RPMI7951 (cell line): ENCODE measurements at places on chromosomes 13 and 19. TPM values are rescaled to one million over a fixed set of nuclear protein-coding genes. Genes with fewer than 3 reads are reported as not detected.

Gene COX7A1
- total RNA-seq, result 6.1 and 7.0 TPM in 2 replicates

DNA sequence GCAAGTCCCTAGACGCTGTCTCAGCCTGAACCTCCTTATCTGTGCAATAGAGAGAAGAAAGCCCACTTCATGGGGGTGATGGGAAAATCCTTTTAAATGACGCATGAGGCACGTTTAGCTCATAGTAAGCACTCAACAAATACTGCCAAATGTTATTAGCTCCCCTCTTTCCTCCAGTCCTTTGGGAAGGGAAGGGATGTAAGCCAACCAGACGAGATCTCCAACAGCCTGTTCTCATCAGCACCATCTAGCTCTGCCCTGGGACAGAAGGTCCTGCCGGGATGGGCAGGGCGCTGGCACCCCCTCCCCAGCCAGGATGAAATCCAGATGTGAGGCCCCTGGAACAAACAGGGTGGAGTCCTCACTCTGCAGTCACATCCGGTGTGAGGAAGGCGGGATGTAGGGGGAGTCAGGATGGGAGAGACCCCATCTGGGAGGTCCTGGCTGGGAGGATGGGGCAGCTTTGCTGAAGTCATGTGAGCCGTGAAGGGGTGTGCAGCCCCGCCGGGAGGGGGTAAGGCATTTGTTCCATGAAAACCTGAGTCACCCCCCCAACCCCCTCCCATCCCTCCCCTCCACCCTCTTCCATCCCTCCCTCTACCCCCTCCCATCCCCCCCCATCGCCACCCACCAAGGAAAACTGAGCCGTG, 4.6 kb downstream of the S1PR2 start:
- DNase-seq, result no peak

GRCh38 chr13:75467040-75467728, 14.8 kb downstream of the TBC1D4 start:
- DNase-seq, result no peak

- no peak for DNase-seq
Observed at GRCh38 chr13:112854321-112854720, 114.7 kb upstream of the MCF2L start.

DNA sequence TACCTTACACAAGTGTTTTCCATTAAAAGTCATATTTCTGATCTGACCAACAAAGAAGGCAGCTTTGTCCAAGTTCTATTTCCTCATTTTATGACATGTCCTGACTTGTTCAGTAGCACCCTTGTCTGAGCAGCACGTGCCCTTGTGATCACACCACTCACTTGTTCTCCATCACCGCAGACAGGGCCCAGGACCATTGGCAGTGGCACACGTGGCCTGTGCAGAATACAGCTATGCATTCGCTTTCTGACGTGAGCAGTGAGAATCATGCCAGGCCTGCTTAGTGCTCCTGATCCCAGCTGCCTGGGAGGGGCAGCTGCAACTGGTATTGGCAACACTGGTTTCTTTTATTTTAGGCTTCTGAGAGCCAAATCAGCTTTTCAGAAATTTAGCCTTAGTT, 134.2 kb downstream of the FRY start:
- DNase-seq, result no peak

DNA sequence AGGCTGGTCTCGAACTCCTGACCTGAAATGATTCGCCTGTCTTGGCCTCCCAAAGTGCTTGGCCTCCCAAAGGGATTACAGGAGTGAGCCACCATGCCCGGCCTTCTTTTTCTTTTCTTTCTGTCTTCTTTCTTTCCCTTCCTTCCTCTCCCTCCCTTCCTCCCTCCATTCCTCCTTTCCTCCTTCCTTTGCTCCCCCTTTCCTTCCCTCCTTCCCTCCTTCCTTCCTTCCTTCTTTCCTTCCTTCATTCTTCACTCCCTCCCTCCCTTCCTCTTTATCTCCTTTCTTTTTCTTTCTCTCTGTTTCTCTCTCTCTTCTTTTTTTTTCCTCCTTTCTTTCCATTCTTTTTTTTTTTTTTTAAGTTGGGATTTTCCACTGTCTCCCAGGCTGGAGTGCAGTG, 12.1 kb downstream of the C3 start:
- no peak for DNase-seq

DNA sequence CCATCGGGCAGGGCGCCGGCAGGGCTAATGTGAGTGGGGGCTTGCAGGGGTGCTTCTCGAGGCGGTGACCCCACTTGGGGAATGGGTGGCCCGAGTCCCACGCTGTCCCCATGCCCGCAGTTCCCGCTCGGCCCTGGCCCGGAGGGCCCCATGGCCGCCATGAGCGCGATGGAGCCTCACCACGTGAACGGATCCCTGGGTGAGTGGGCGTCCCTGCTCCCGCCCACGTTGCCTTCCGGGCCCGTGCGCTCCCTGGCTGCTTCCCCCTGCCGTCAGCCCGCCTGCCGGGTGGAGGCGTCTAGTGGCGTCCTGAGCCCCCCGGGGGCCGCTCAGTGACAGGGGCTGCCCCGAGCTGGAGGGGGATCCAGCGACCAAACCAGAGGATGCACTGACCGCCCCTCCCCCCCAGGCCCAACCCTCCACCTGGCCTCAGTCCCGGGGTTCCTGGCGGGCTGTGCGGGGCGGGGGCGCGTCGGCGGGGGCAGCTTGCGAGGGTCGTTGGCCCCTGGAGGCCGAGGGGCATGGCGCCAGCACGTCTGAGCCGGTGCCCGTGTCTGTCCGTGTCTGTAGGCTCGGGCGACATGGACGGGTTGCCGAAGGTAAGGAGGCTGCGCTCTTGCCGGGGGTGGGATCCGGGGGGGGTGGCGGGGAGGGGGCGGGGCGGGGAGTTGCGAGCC, 4.8 kb downstream of the ISYNA1 start:
- DNase-seq, result no peak

GRCh38 chr13:107937848-107938247, 277.5 kb downstream of the LIG4 start:
- no peak for DNase-seq

DNA sequence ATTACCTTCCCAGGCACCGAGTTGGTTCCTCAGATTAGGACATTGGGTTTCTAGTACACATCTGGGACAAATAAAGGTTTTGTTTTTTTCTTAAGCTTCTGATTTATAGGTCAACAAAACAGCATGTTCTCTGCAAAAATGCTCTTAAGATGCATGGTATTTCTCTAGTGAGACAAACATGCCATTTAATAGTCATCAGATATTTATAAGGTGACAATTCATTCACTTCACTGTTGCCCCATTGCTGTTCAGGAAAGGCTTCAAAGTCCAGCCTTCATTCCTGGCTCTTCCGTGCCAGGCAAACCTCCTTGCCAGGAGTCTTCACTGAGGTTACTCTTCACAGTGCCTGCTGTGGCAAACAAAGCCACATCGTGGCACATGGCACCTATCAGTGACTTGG, 156.3 kb upstream of the FNDC3A start:
- no peak for DNase-seq

DNA sequence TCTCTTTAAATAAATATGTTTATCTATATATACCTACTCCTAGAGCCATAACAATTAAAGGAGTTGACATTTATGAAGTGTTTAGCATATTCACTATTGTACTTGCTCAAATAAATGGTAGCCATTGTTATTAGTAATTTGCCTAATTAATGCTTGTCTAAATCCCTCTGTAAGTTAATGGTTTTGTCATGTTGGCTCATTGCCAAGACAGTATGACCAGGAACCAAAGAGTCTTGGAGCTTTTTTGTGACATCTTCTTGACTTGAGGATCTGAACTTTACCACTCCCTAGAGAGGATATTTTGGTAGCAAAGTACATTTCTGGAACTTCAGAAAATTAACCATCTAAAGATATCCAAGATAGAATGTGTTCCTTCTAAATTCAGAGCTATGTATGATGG, 15.5 kb downstream of the FRY start:
- no peak for DNase-seq
